A375 (cell line): ENCODE measurements at places on chromosomes 11 and 22. TPM values are rescaled to one million over a fixed set of nuclear protein-coding genes. Genes with fewer than 3 reads are reported as not detected.

The SHANK2 gene
- 0.34 and 1.5 TPM in 2 replicates for total RNA-seq

The MEI1 gene
- 0.11 TPM in 1 of 2 replicates, not detected in the other for total RNA-seq

The RTN4R gene
- total RNA-seq = 1.2 and 1.9 TPM in 2 replicates

The RCOR2 gene
- total RNA-seq = 0.61 and 0.64 TPM in 2 replicates

The CSNK2A3 gene
- 0.72 and 1.1 TPM in 2 replicates for total RNA-seq

The OR5B21 gene
- not detected in 2 replicates for total RNA-seq

The SHANK3 gene
- total RNA-seq = 0.29 and 0.30 TPM in 2 replicates

The ALDH3B1 gene
- 32.3 and 38.2 TPM in 2 replicates for total RNA-seq

The DDX17 gene
- total RNA-seq = 353 and 409 TPM in 2 replicates

The ZPR1 gene
- 121 and 130 TPM in 2 replicates for total RNA-seq

The FOXRED1 gene
- 23.5 and 27.7 TPM in 2 replicates for total RNA-seq

The APOL3 gene
- 1.5 and 2.7 TPM in 2 replicates for total RNA-seq

The RBM14 gene
- total RNA-seq = 69.1 and 71.7 TPM in 2 replicates

The NCAPH2 gene
- 64.5 and 68.5 TPM in 2 replicates for total RNA-seq

The OR4D5 gene
- total RNA-seq = not detected in 2 replicates

The ROM1 gene
- 8.4 and 13.0 TPM in 2 replicates for total RNA-seq

The CHADL gene
- total RNA-seq = 1.0 and 1.2 TPM in 2 replicates

The TESMIN gene
- total RNA-seq = 4.0 and 6.6 TPM in 2 replicates

The TRPC6 gene
- not detected in 2 replicates for total RNA-seq

The KRTAP5-11 gene
- total RNA-seq = not detected in 2 replicates

The TRIM66 gene
- 8.1 and 13.6 TPM in 2 replicates for total RNA-seq

The GPR83 gene
- total RNA-seq = 0.08 TPM in 1 of 2 replicates, not detected in the other

The SCGB1A1 gene
- not detected in 2 replicates for total RNA-seq

The PTPN5 gene
- total RNA-seq = not detected in 2 replicates

The TCN2 gene
- 2.6 and 3.1 TPM in 2 replicates for total RNA-seq

The SLC39A13 gene
- total RNA-seq = 48.1 and 53.2 TPM in 2 replicates

The CHCHD10 gene
- 11.1 and 14.9 TPM in 2 replicates for total RNA-seq

The MPZL2 gene
- total RNA-seq = not detected in 2 replicates

The KRTAP5-8 gene
- total RNA-seq = not detected in 2 replicates

The ZNF214 gene
- total RNA-seq = 1.3 and 5.1 TPM in 2 replicates

The ADAMTS15 gene
- 2.2 and 2.5 TPM in 2 replicates for total RNA-seq
